ENCODE measurements at places on chromosomes 12 and 14.

DNA sequence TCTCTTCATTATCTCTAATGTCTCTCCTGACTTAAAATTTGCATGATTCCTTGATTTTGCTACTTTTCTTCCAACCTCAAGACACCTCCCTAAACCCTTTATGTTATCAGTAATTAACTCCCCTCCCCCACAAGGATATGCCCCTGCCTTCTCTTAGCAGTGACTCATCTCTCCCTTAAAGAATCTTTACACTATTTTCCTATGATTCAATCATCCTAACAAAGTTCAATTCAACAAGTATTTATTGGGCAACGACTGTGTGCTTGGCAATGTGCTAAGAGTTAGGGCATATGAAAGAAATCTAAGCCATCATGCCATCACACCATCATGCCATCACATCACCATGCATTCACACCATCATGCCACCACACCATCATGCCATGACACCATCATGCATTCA lies 80.1 kb downstream of the ANO2 start:
- DNase-seq = no peak

- DNase-seq = no peak
These were observed 822.1 kb upstream of the FLRT2 start for GRCh38 chr14:84707830-84708229.

- DNase-seq = no peak
These were observed 452.7 kb upstream of the PDE3A start for GRCh38 chr12:19915392-19916195.

GRCh38 chr12:6070472-6071257 lies 53.8 kb downstream of the VWF start:
- DNase-seq = no peak

DNA sequence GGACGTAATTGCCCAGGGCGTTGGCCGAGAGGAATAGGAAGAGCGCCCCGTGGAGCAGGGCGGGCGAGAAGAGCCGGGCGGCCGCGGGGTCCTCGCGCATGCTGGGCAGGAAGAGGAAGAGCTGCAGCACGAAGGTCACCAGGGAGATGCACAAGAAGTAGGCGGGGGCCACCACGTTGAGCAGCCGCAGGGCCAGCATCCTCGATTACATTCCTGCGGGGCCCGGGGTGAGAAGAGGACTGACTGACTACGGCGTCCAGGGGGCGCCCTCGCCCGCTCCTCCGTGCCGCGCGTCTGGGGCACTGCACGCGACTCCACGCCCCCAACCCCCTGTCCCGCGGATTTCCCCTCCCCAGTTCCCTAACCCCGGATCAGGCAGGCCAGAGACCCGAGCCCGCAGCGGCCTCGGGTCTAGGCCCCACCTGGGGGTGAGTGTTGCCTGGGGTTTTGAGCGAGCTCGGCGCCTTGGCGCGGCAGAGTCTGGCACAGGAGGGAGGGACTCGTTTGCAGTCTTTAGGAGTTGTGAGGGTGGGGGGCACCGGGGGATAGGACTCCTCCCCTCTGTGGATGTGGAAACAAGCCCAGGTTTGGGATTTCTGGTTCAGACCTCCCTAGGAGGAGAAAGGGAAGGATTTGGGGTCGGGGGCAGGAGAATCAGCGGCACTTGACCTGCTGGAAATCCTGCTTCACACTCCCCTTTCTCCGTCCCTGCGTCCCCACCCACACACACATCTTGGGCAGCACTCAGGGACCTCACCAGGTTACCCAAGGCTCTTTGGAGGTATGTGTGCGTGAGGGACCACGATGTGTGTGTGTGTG lies 1.8 kb downstream of the ZDHHC22 start:
- DNase-seq = no peak

- DNase-seq = no peak
These were observed 856 bp upstream of the EIF4B start for GRCh38 chr12:53005215-53005985.

GRCh38 chr12:17151917-17152316 lies 546.0 kb upstream of the LMO3 start:
- no peak for DNase-seq

- DNase-seq = no peak
These were observed 13.2 kb downstream of the PXN start for GRCh38 chr12:120252071-120252906.

DNA sequence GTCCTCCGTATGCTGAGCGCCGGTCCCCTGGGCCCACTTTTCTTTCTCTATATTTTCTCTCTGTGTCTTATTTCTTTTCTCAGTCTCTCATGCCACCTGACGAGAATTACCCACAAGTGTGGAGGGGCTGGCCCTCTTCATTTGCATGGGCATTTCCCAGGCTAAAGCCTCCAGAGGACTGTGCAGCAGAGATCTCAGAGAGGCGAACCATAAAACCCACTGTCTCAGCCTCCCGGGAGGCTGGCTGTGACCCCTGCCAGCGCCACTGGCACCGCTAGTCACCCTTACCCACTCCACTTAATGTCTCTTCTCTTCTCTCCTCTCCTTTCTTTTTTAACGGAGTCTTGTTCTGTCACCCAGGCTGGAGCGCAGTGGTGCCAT lies 7.1 kb upstream of the SERPINA9 start:
- DNase-seq = no peak

- no peak for DNase-seq
These were observed 19.1 kb upstream of the PGF start for GRCh38 chr14:74974364-74975058.

- DNase-seq = no peak
These were observed 1444.5 kb upstream of the FLRT2 start for GRCh38 chr14:84085493-84085892.

DNA sequence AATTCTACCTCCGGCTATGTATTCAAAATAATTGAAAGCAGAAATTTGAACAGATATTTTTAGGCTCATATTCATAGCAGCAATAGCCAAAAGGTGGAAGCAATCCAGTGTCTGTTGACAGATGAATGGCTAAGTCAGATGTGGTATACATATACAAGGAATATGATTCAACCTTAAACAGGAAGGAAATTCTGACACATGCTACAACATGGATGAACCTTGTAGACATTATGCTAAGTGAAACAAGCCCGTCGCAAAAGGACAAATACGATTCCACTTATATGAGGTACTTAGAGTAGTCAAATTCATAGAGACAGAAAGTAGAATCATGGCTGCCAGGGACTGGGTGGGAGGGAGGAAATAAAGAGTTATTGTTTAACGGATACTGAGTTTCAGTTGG lies 331.6 kb downstream of the PCNX1 start:
- no peak for DNase-seq

DNA sequence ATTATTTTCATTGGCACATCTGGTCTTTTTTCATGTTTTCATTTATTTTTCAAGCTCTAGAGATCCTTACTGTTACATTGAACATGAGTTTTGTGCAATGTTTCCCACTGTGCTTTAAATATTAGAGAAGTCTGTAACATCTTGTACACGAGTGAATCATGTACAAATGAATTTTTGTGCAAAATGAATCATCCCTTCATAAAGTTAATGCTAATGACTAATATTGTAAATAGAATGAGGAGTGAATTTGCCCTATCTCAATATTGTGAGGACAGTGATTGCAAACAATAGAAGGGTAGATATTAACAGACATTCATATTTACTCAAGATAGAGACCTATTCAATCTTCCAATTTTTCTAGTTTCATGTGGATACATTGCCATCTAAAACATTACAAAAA lies 463.3 kb upstream of the FOXG1 start:
- DNase-seq = no peak

DNA sequence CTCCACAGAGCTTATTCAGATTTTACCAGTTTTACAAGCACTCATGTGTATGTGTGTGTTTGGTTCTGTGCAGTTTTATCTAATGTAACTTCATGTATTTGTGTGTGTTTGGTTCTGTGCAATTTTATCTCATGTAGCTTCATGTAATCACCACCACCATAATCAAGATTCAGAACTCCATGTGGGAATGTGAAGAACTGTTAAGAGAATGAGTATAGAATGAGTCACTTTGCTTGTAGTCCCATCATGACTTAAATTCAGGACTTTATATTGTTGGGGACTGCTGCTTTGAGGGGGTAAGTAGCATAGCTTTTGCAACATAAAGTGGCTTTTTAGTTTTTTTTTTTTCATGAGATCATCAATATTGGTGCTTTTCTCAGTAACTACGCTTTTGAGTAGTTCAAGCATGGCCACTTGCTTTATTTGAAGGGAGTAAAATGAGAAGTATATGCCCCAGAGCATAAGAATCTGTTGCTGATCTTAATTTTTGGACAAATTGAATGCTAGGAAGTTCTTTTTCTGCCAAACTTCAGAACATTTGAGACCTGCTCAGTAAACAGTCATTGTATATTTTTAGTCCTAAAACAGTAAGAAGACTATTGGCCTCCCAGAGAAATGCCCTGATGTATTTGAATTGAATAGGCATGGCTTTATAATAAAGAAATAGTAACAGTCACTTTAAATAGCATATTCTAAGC lies 28.8 kb downstream of the PROX2 start:
- DNase-seq = no peak

- no peak for DNase-seq
These were observed 130.2 kb upstream of the HMGA2 start for GRCh38 chr12:65694130-65694529.

GRCh38 chr14:96627386-96627785 lies 125.2 kb downstream of the PAPOLA start:
- DNase-seq = peak; percentile 34

DNA sequence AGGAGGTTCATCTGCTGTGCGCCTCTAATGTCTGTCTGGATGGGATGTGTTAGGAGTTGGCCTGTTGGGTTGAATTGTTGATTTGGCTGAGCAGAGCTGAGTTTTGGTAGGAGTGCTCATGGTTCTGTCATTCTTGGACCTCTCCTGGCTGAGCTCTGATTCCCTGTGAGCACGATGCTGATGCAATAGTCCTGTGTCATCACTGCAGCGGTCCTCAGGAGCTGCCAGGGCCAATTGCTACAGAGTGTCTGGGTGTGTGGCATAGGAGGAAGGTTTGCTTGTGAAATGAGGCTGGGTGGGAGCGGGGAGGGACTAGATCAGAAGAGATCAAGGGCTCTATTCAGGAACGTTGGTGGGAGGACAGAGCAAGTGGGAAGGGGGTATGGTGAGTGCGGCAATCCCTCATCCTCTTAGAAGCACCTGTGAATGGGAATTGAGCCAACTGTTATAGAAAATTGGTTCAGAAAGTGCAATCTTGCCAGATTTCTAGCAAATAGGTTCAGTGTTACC lies 21.2 kb downstream of the PEX5 start:
- DNase-seq = no peak
